ENCODE measurements at places on chromosomes 11 and 22.

DNA sequence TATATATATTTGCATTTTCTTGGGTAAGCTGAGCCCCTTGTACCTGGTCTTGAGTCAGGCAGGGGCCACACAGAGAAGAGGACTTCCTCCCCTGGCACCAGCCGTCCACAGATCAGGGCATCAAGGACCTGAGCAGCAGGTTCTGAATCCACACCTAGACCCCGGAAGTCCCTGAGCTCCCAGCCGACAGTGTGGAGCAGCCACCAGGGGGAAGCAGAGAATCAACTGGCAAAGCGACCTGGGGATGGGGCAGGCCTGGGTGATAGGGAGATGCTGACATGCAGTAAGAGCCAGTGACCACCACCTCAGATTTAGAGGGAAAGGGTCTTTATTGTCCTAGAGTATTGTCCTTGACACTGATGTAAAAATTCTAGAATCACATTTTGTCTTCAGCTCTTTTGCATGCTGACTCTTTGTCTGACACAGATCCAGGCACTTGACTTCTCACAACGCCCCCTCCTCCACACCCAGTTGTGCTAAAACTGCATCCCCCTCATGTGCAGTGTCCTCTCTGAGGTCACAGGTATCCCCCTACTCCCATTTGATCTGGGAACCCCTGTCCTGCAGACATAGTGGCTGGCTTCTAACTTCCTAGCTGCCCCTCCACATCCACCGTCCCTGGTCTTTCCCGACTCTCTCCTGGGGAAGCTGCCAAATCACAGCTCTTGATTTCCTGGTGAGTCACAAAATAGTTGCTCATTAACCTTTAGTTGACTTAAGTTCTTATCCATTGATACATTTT is 109.3 kb downstream of the GGTLC2 start:
- DNase-seq = peak; percentile 64

DNA sequence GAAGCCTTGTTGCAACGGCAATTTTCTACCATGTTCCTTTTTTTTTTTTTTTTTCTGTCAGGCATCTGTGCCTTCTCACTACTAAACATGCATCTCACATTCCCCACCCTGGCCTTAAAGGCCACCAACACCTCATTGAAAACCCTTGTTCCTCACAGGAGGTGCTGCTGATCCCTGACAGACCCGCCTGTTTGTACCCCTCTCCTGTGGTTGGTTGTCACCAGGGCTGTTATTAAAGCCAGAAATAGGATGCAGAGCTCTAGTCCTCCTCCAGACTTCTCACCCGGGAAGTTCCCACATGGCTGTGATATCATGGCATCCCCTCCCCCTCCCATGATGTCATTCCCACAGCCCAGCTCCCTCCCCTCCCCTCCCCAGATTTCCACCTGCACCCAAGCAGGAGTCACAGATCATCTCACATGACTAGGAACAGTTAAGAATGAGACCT is 302.8 kb upstream of the NCAM1 start:
- no peak for DNase-seq

GRCh38 chr22:23233752-23234408 is 53.6 kb downstream of the BCR start:
- DNase-seq = peak; percentile 20

- DNase-seq = no peak
Measured at GRCh38 chr22:37982151-37982785, 2.1 kb downstream of the SOX10 start.

GRCh38 chr22:46025973-46026898 is 49.3 kb upstream of the WNT7B start:
- DNase-seq = no peak

GRCh38 chr11:114259551-114259983 is 36.6 kb upstream of the NNMT start:
- DNase-seq = no peak

- no peak for DNase-seq
Measured at GRCh38 chr11:124843616-124843910, 21.7 kb upstream of the ROBO3 start.

GRCh38 chr11:120869516-120870011 is 154.3 kb upstream of the TBCEL start:
- no peak for DNase-seq

GRCh38 chr22:42725606-42726355 is 5.1 kb upstream of the A4GALT start:
- DNase-seq = no peak

- DNase-seq = no peak
Measured at GRCh38 chr11:68021167-68021787, 9.2 kb upstream of the NDUFS8 start.

DNA sequence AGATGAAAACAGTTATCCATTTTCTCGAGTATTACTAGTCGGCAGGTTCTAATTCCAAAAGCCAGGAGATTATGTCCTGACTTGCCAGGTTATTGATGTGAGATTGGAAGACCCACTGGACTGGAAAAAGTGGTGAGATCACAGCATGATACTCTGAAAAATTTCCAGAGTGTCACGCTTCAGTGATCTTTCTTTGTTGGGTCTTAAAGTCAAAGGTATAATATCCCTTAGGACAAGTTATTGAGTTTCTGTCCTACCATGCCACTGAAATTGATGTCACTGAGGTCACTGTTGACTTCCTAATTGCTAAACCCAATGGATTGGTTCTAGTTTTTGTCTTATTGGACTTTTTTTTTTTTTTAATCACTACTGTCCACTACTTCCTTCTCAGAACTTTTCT is 104.5 kb upstream of the GRAMD1B start:
- DNase-seq = peak; percentile 24

DNA sequence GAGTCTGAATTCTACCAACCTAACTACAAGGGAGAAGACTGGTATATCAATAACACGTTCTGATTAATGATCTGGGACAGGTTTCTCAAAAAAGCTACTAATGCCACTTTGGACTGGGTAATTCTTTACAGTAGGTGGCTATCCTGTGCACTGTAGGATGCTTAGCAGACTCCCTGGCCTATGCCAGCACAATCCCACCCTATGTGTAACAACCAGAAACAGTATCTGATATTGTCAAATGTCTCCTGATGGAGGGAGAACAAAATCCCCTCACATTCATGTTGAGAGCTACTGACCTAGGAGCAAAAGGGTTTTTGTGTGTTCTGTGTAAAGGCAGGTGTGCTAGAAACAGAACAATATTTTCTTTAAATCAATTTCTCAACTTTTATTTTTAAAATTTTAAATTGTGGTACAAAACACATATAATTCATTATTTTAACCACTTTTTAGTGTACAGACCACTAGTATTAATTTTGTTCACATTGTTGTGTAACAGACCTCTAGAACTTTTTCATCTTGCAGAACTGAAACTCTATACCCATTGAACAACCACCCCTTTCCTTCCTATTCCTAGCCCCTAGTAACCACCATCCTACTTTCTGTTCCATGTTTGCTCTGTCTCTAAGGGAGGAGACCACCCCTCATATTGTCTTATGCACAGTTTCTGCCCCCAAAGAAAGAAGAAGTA is 2.1 kb upstream of the MS4A6A start:
- peak; percentile 100 for DNase-seq

DNA sequence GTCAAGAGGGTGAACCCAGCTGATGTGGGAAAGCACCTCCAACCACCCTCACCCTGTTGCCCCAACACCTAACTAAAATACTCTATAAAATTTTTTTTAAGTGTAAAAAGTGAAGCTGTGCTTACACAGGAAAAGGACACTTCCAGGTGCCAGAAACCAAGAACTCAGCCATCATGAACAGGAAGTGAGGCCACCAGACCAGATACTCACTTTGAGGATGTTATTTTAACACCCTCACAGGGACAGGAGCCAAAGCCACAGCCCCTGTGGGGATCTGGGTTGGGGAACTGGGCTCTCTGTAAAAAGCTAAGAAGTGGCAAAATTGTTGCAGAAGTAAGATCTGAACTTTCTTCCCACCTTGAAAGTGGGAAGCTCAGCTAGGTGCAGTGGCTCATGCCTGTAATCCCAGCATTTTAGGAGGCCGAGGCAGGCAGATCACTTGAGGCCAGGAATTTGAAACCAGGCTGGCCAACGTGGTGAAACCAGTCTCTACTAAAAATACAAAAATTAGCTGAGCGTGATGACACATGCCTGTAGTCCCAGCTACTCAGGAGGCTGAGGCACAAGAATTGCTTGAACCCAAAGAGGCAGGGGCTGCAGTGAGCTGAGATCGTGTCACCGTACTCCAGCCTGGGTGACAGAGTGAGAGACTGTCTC is 3.8 kb downstream of the RSPH14 start:
- DNase-seq = peak; percentile 89

DNA sequence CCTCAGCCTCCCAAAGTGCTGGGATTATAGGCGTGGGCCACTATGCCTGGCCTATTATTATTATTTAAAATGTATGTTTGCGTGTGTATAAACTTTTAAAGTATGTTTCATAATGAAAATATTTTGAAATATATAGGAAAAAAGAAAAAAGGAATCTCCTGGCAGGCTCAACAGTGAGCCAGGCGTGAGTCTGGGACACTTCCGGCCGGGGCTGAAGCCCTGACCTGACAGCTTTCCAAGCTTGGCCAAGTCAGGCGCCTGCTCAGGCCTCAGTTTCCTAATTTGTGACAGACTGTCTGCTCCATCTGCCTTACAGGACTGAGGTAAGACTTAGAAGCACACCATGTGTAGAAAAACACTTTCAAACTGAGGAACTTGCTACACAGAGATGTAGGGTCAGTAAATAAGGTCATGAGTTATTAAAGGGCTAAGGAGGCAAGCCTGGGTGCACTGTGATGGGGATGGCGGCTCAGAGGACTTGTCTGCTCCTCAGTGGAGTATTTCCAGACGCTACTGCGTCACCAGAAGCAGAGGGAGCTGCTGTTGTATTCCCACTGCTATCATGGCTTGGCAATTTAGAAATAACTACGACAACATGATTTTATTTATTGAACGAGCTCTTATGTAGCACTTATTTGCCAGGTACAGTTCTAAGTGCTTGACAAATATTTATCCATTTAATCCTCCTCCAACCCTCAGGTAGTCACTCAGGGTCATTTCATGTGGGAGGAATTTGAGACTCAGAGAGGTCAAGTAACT is 100.1 kb downstream of the PRR5L start:
- DNase-seq = no peak

DNA sequence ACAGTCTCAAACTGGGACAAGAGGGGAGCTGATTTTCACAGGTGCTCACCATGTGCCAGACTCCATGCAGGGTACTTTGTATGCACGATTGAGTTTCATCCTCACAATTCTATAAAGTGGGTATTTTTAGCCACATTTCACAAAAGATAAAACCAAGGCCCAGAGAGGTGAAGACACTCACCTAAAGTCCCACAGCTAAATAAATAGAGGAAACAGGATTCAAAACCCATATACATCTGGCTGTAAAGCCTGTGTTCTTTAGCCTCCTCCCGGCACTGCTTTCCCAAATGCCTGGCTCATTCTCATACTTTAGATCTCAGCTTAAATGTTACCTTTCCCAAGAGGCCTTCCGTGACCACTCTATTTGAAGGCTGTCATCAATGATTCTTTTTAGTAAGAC is 13.2 kb upstream of the KCTD14 start:
- no peak for DNase-seq

DNA sequence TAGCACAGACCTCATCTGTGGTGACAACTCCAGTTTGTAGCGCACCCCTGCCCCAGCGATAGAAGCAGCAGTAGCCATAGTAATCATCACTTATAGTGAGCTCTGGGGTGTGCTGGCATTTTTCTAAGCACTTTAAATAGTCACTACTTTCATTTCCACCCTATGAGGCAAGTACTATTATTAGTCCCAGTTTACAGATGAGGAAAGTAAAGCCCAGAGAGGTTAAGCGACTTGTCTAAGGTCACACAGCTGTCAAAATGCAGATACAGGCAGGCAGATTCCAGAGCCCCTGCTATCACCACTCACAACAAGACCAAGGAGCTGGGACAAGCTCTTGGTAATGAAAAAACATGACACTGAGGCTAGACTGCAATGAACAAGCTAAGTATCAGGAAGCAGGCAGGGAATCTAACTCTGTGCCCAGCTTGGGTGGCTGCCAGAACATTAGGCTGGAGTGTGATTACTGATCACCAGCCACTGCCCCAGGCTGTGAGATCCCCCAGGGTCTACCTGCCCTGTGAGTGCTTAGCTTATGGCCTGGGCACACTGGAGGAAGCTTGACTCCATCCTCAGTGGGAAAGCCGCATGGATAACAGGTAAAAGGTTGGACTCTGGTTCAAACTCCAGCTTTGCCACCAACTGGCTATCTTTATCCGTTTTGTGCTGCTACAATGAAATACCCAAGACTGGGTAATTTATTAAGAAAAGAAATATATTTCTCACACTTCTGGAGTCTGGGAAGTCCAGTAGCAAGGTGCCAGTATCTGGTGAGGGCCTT is 561.1 kb downstream of the MN1 start:
- no peak for DNase-seq

DNA sequence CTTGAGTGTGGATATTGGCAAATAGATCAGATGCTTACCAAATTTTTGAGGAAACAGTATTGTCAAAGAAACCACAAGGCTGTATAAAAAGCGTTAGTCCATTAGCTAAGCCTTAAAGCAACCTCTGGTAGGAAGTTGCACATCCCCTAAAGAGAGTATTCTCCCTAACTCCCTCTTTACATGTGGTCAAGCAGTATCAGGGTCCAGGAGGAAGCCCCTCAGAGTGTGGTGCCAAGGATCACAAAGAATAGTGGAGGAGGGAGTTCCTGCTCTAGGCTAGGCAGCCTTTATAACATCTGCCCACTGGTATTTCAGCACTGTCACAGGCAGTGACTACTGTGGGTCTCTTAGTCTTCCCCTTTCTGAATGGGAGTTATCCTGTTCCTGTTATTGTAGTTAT is 18.8 kb upstream of the AMPD3 start:
- DNase-seq = peak; percentile 97

GRCh38 chr11:70712471-70712870 is 314.1 kb downstream of the CTTN start:
- peak; percentile 29 for DNase-seq

- no peak for DNase-seq
Measured at GRCh38 chr11:126841999-126842398, 158.6 kb downstream of the KIRREL3 start.

- DNase-seq = no peak
Measured at GRCh38 chr11:117265745-117266144, 25.4 kb upstream of the BACE1-AS start.

DNA sequence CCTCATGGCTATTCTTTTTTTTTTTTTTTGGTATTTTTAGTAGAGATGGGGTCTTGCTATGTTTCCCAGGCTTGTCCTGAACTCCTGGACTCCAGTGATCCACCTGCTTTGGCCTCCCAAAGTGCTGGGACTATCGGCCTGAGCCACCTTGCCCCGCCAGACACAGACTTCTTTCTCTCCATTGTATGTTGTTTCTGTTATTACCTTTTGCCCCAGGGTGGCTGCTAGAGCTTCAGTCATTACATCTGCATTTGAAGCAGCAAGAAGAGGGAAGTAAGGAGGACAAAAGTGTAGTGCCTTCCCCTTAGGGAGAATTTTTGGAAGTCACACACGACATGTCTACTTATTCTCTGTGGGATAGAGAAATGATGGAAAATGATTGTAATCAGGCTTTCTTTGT is 10.1 kb upstream of the OSBP start:
- no peak for DNase-seq

GRCh38 chr11:59197991-59198390 is 14.7 kb downstream of the MPEG1 start:
- DNase-seq = no peak

DNA sequence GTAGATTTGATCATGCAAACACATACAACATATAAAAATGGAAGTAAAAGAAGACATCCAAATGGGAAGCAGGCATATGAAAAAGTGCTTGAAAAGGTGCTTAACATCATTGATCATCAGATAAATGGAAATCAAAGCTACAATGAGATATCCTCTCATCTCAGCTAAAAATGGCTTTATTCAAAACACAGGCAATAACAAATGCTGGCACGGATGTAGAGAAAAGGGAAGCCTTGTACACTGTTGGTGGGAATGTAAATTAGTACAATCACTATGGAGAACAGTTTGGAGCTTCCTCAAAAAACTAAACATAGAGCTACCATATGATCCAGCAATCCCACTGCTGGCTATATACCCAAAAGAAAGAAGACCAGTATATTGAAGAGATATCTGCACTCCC is 549 bp upstream of the TCN1 start:
- peak; percentile 36 for DNase-seq
